Stimulated activated CD4-positive, alpha-beta T cell treated with anti-CD3 and anti-CD28 coated beads, Interleukin-1b, Interleukin-23, amount 100 ng/mL, for 1 hour (primary cell): ENCODE measurements at places on chromosomes 3 and 15.

- no peak for DNase-seq
Observed at GRCh38 chr3:76111808-76112207, 326.5 kb upstream of the ZNF717 start.

DNA sequence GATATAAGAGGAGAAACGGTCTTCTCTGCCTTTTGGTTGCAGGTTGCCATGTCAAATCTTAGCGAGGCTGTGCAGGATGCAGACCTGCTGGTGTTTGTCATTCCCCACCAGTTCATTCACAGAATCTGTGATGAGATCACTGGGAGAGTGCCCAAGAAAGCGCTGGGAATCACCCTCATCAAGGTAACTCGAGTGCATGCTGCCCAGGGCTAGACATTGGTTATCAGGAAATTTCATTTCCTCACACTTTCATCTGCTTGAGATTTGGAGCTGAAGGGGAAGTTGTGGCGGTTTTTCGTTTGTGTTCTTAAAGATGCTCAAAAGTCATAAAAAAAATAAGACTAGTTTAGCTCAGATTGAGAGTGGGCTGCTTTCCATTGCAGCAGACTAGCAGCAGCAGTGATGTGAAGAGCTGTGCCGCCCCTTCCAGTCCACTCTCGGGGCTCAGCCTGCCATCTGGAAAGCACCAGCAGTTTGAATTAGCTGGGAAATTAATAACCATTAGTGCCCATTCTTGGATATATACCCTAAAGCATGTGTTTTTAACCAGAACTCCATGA lies 32.2 kb downstream of the GPD1L start:
- no peak for DNase-seq

- no peak for DNase-seq
Observed at GRCh38 chr3:33211444-33211843, 7.2 kb downstream of the SUSD5 start.

- DNase-seq = no peak
Observed at GRCh38 chr3:48711727-48712126, 5.3 kb downstream of the IP6K2 start.

- no peak for DNase-seq
Observed at GRCh38 chr3:11060500-11061251, 68.1 kb downstream of the SLC6A1 start.

DNA sequence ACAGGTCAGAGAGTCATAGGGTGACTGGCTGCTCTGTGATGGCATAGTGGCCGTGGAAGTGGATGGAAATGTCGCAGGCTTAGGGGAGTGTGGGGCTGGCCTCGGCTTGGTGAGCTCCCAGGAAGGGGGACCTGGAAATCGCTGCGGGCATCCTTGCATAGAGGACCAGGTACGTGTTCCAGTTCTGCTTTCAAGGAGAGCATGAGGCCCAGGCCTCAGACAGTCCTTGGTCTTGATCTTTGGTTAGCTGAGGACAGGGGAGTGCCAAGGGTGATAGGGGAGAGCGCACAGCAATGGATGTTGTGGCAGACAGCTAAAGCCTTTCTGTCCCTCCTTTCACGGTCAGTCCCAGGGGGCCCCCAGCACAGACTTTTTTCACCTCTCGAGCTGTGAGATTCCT lies 110.5 kb downstream of the SNRPN start:
- DNase-seq = no peak

DNA sequence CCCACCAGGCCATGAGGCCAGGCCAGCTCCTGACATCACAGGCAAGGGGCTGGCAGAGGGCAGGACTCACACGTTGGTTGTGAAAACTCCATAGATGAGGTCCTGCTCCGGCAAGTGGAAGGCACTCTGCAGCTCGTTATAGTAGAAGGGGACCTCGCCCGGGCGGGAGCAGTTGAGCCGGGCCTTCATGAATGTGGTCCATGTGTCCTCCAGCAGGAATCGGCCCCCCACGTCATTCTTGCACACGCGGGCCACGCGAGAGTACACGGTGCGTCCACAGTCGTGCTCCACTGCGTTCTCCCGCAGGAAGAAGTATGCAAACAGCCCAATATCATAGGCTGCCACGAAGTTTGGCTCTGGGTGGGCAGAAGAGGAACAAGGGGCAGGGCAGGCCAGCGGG lies 101.2 kb downstream of the SEMA5B start:
- no peak for DNase-seq

DNA sequence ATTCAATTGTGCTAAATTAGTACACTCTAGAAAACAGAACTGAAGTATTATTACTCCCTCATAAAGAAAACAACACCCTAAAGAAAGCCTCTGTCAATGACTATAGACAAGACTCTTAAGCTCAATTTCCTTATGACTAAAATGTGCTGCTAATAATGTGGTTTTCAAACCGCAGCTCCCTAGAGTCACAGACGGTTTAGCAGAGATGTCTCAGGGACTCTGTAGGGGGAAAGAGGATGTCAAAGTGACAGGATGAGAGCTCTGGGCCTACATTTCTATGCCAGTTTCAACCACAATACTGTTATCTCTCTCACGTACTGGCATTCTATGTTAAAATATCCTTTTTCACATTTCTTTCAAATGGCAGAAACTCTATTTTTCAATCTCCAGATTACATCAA lies 37.6 kb upstream of the WDR49 start:
- no peak for DNase-seq

DNA sequence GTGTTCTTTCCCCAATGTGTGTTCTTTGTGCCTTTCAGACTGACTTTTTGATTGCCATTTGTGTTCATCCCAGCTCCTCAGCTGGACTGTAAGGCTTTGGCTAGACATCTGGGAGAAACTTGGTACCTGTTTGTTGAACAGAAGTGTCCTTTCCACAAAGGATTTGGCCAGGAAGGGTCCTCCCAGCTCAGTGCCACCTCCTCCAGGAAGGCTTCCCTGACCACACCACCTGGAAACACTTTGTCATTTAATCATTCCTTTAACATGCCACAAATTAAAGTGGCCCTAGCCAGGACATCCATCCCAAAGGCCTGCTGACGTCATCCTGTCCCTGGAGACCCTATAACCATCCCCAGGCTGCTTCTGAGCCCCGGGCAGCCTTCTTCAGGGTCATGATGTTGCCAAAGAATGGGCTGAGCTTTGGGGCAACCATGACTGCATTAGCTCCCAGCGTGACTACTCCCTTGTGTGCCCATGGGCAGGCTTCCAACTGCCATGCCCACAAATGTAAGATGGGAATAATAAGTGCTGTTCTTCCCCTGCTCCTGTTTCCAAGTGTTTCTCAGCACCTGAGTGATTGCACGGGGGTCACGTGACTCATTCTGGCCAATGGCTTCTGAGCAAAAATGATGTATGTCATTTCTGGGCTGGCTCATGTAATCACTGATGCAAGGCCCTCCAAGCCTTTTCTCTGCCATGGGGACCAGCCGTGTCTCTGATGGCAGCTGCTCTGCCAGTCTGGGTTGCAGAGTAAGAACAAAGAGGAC lies 112.5 kb upstream of the SMAD3 start:
- DNase-seq = no peak

DNA sequence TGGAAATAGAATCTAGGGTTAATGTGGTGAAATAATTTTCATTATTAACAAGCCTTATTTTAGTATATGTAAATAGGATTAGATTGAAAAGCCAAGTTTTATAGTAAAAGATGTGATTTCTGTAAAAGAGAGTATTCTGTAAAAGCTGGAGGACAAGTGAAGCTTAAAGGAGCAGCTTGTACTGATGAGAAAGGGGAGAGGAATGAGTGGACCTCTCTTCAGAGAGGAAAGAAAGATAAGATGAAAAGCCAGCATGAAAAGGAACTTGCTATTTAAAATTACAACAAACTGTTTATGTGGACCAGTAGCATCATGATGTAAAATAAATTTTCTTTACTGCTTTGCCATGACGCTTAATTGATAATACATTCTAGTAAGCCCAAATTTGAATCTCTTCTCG lies 18.5 kb downstream of the ALCAM start:
- DNase-seq = no peak

DNA sequence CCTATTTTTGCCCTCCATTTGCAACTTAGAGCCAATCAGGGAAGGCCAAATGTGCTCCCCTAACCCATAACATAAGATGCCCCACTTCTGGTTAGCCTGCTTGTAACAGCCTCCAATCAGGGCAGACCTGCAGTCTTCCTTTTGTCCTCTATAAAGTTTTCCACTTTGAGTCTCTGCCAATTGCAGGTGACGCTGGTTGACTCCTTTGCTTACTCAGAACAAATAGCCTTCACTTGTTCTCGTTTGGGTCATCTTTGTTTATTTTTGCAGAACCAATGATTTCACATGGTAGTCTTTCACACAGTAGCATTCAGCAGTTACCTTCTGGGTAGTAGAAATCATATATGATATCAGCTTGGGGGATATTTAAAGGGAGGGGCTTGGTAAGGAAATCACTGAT lies 225.6 kb downstream of the MINAR1 start:
- no peak for DNase-seq

DNA sequence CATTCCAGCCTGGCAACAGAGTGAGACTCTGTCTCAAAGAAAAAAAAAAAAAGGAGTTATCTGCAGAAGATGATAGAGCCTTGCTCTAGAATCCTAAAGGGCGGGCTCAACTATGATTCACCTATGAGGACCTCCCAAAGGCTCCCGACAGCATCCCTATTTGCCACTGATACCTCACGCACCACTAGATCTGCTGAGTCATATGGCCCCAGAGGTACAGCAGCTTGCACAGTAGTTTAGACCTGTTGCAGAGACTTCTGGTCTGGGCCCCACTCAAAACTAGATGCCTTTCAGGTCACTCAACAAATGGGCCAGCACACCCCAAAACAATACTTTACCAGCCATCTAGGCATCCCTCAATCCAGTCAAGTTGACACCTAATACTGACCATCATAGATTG lies 38.1 kb upstream of the PTX3 start:
- no peak for DNase-seq

GRCh38 chr3:27141668-27142067 lies 227.5 kb downstream of the NEK10 start:
- DNase-seq = no peak

- no peak for DNase-seq
Observed at GRCh38 chr15:42490291-42490670, 660 bp downstream of the ZNF106 start.

GRCh38 chr3:168490981-168491380 lies 395.3 kb upstream of the GOLIM4 start:
- DNase-seq = no peak

DNA sequence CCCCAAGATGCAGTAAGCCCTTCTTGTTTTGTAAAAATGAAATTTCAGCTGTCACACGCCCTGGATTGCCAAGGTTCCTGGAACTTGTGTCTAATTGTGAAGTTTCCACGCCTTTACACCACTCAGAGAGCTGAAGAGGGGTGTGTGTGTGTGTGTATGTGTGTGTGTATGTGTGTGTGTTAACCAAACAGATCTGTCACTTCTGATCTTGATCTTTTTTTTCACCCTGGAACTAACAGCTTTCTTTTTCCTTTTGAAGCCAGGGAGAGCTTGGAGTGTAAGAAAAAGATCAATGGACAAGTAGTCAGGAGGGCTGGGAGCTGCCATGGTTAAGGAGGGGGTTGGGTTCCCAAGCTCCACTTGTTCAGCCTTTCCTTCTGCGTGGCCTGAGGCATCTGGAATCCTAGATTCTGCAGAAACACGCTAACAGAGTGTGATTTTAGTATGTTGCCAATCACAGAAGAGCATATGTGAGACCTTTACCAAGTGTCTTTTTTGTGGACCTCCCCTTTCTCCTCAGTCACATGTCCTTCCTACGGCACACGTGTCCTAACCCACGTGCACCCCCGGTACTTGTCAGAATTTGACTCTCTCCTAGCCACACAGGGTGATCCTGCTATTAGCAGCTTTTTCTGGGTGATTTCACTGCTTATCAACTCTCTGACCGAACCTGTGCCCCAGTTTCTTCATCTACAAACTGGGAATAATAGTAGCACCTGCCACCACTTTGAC lies 11.5 kb downstream of the TIMP4 start:
- DNase-seq = no peak

DNA sequence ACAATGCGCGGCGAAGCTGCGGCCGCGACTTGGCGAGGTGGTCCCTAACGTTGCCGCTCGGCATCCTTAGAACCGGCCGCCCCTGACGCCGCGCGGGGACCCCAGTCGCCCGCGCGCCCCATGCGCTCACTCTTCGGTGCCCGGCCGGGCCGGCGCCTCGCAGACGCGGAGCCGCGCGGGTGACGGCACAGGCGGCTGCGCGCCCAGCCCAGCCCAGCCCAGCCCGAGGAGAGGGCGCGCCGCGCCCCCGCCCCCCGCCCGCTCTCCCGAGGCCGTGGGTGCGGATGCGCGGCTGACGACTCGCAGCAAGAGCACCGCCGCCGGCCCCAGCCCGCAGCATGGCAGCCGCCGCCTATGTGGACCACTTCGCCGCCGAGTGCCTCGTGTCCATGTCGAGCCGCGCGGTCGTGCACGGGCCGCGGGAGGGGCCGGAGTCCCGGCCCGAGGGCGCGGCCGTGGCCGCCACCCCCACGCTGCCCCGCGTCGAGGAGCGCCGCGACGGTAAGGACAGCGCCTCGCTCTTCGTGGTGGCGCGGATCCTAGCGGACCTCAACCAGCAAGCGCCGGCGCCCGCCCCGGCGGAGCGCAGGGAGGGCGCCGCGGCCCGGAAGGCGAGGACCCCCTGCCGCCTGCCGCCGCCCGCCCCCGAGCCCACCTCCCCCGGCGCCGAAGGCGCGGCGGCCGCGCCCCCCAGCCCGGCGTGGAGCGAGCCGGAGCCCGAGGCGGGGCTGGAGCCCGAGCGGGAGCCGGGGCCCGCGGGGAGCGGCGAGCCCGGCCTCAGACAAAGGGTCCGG lies 437 bp downstream of the KLF13 start:
- DNase-seq = no peak

DNA sequence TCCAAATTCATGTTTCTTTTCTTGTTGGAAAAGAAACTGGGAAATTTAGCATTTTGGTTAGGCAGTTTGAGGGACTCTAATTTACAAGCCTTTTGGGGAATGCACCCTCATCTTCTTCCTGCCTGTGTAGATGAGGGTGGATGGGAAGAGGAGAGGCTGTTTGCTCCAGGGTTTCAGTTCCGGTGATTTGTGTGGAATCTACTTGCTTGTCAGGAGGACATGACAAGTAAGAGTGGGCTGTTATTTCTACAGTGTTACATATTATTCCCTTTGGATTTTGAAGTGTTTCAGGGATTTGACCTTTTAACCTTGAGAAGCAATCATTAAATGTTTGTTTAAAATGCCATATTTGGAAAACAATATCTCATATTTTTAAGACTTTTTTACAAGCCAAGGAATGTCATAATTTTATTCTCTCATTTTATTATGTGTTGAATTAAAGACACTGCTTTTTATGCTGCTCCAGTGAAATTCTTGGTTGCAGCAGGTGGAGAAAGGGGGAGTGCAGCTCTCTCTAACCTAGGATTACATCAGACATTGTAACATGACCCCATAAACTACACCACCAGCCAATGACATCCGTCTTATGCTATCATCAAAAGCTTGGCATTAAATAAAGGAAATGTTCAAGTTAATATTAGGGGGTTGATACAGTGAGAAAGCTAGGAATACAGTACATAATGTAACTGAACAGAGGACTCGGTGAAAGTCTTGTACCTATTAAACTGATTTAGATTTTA lies 30.2 kb downstream of the PLAAT1 start:
- no peak for DNase-seq
